ENCODE measurements at places on chromosomes 13 and 19.

GRCh38 chr13:77991003-77991402, 72.4 kb upstream of the EDNRB start:
- no peak for DNase-seq

DNA sequence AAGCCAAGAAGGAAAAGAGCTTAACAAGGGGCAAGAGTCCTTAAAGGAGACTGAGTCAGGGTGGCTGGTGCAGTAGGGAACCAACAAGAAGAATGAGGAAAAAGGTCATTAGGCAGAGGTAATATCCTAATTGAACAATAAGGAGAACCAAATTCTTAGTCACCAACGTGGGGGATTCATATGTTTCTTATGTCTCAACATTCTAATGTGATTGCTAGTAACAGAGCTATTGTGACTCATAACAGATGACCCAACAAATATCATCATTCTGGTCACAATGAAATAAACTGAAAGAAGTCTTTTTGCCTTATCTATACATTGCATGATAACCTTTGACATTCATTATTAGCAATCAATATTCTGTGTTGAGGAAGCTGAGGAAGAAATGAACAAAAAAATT, 101.6 kb downstream of the RAP2A start:
- DNase-seq, result peak; percentile 14

- DNase-seq, result no peak
These were observed 293.6 kb downstream of the OXGR1 start for GRCh38 chr13:96700657-96701056.

DNA sequence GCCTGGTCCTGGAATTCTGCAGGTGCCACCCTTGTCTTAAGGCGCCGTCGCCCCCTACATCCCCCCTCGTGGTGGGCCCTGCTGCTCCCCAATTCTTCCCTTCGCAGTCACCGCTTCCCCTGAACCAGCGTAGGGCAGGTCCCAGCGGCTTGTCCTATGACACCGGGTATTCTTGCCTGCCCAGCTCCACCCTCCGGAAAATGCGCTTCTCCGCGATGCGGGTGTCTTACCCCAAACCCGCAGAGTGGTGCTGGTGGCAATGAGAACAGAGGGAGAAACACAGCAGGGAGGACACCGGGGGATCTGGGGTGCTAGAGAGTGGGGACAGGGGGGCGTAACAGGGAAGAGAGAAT, 9.0 kb downstream of the ZNF808 start:
- DNase-seq, result no peak

DNA sequence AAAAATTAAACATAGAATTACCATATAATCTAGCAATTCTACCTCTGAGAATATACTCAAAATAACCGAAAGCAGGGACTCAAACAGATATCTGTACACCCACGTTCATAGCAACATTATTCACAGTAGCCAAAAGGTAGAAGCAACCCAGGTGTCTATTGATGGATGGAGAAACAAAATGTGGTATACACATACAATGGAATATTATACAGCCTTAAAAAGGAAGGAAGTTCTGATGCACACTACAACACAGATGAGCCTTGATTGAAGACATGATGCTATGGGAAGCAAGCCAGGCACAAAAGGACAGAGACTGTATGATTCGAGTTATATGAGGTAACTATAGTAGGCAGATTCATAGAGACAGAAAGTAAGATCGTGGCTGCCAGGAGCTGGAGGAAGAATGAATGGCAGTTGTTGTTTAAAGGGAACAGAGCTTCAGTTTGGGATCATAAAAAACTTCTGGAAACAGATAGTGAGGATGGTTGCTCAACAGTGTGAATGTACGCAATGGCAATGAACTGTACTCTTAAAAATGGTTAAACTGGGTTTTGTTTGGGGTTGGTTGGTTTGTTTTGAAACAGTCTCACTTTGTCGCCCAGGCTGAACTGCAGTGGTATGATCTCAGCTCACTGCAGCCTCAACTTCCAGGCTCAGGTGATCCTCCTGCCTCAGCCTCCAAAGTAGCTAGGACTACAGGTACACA, 47.5 kb downstream of the ZIC5 start:
- no peak for DNase-seq
